ENCODE measurements at places on chromosomes 5 and 9. TPM values are rescaled to one million over a fixed set of nuclear protein-coding genes. Genes with fewer than 3 reads are reported as not detected.

DNA sequence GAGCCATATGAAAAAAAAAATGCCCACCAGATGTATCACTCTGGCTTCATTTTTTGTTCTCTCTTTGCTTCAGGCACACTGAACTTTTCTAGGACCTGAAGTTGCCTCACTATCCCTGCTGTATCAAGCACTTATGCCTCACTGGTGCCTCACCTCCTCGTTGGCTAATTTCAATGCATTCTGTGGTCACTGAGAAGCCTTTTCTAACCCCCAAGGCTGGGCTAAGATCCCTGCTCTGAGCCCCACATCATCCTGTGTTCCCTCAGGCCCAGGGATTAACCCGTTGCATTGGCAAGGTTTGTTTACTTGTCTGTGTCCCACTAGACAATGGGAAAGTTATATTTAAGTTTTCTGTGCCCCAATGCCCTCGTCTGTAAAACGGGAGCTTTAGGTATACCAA lies 362.7 kb downstream of the OSTF1 start:
- ATAC-seq = no peak

ZDHHC11 gene
- 26.8 TPM for total RNA-seq

GRCh38 chr9:5994493-5994892 lies 20.9 kb downstream of the RANBP6 start:
- ATAC-seq = no peak

DNA sequence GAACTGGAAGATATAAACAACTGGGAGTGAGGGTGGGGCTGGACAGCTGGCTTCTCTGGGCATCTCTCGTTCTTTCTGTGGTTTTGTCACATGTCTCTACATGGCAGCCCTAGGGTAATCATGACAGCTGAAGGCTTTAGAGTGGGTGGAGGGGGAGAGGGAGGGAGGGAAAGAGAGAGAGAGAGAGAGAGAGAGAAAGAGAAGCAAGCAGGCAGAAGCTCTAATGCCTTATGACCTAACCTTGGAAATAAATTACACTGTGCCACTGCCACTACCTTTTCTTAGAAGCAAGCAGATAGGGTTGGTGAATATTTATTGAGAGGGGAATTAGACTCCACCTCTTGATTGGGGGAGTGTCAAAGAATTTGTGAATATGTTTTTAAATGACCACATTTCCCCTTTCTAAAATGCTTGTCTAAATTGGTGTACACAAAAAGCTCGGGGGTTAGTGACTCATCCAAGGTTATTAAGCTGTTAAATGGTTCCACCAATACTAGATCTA lies 2.6 kb upstream of the DAPK1 start:
- no peak for ATAC-seq

DNA sequence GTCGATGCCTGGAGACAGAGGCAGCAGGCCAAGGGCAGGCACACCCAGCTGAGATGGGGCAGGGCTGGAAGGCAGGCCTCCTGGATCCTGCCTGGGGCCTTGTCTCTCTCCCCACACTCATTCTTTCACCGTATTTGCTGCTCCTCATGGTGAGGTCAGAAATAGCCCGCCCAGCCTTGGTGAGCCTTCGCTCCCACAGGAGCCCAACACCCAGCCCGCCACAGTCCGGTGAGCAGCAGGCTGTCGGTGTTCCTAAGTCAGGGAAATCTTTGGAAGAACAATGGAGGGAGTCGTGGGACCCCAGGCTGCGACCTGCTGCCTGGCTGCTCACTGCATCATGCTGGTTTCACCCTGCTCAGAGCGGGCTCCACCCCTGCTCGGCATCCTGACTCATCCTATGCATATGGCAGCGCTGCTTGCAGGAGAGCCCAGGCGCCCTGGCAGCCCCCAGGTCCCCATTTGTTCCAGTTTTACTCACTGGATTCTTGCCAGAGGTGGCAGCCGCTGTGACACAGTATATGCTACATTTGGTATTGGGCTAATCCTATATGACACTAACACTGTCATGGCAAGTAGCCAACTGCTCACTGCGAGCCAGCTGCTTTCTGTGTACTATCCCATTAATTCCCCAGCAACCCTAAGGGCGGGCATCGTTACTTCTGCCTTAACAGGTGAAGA lies 53.2 kb upstream of the NCS1 start:
- no peak for ATAC-seq

CD14 gene
- total RNA-seq = 0.39 TPM

DNA sequence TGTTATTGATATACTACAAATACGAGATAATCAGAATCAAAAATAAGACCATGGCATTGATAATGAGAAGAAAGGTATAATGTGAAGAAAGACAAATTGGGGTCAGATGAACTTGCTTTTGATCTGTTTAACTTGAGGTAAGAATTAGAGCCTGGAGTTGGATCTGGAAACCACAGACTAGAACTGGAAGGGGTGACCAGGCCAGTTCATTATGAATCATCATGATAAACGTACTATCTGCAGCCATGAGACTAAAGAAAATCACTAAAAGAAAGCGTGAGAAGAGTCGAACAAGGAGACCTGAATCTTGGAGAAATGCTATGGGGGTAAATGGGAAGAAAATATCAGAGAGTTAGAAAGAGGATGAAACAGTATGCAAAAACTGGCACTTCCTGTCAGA lies 967.5 kb downstream of the NR2F1-AS1 start:
- ATAC-seq = no peak

DNA sequence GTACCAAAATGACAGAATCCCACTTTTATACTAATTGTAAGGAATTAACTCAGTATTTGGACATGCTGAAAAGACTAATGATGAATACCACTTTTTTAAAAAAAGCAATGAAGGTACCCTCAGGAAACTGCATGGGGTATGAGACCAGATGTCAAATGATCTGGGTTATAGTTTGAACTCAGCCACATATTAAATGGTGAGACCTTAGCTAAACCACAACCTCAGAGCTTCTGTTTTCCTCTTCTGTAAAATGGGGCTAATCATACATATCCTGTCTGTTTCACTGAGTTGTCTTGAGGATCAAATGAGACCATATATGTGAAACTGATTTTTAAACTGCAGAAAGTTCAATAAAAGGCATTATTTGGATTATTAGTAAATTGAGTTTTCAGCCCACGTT lies 238.4 kb downstream of the AP3B1 start:
- ATAC-seq = no peak

- no peak for ATAC-seq
These were observed 391.0 kb downstream of the CHSY3 start for GRCh38 chr5:130295235-130295634.

GRCh38 chr5:126007841-126008240 lies 415.4 kb upstream of the GRAMD2B start:
- ATAC-seq = no peak

DNA sequence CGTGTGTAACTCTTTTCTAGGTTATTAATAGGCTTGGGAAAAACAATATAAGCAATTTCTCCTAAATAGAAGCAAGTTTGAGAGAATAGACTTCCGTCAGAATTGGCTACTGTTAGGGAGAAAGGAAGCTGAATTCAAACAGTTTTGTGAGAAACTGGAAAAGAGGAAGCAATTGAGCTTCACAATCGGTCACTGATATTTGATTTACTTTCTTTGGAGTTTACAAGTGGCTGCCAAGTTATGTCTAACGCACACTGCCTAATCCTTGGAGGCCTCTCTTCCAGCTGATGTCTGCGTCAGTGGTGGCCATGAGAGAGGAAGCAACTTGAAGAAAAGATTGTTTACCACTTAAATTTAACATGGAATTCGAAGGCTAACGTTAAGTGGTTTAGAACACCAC lies 319.5 kb downstream of the ADGRV1 start:
- ATAC-seq = no peak

LECT2 gene
- not detected for total RNA-seq

DNA sequence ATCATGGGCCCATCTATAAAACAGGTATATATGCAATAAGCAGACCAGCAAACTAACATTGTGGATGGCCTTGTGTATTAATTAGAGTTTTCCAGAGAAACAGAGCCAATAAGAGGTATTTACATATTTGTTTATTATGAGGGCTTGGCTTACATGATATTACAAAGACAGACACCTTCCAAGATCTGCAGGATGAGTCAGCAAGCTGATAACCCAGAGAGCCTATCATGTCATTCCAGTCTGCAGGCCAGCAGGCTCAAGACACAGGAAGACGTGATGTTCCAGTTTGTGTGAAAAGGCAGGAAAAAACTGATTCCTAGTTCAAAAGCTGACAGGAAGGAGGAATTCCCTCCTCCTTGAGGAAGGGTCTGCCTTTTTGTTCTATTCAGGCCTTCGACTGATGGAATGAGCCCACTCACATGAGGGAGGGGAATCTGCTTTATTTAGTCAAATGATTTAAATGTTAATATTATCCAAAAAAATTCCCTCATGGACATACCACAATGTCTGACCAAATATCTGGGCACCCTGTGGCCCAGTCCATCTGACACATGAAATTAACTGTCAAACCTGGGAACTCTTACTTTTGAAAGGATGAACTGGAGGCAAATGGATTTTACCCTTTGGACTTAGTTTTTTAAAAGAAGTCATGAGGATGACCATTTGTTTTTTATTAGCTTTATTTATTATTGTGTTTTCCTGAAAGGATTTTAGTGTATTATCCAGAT lies 161.2 kb upstream of the CHD1 start:
- no peak for ATAC-seq

Measured in activated T-helper 17 cell treated with anti-CD3 and anti-CD28 coated beads, Interleukin-2, amount 50 U/mL, for 72 hours (primary cell).